Upper lobe of right lung (tissue), 1 donor: ENCODE measurements at places on chromosomes 4 and X.

- no peak for DNase-seq
Measured at GRCh38 chr4:33592701-33593100, 2651.6 kb downstream of the ARAP2 start.

- DNase-seq = no peak
Measured at GRCh38 chr4:11774346-11774745, 345.7 kb upstream of the HS3ST1 start.

- no peak for DNase-seq
Measured at GRCh38 chrX:24696294-24696693, 2.6 kb downstream of the POLA1 start.

- DNase-seq = no peak
Measured at GRCh38 chr4:49032440-49033161, 46.5 kb downstream of the CWH43 start.

GRCh38 chrX:109934434-109934833, 68.5 kb upstream of the TMEM164 start:
- no peak for DNase-seq

DNA sequence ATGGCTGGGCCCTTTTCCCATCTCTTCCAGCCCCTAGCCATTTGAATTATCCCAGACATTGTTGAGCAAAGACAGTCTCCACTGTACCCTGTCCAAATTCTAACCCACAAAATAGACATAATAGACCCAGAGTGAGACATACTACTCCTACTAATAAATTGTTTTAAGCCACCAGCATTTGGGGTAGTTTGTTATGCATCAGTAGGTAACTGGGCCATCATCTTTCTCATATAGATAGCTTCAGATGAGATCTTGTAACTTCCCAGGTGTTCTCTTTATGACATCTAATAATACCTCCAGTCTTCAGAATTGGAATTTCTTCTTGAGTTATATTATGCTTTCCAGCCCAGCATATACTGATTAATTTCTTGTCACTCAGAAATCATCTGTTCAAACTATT, 117.2 kb upstream of the OTUD4 start:
- no peak for DNase-seq
